Activated CD8-positive, alpha-beta memory T cell treated with anti-CD3 and anti-CD28 coated beads for 4 hours (primary cell): ENCODE measurements at places on chromosomes 3 and 15.

DNA sequence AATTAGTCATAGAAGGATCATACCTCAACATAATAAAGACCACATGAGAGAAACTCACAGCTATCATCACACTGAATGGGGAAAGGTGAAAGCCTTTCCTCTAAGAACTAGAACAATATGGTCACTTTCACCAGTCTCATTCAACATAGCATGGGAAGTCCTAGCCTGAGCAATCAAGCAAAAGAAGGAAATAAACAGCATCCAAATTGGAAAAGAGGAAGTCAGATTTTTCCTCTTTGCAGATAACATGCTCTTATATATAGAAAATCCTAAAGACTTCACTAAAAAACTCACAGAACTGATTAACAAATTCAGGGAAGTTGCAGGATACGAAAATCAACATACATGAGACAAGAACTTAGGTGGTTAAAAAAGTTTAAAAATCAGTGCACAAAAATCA lies 24.7 kb downstream of the MAP3K13 start:
- DNase-seq, result no peak

DNA sequence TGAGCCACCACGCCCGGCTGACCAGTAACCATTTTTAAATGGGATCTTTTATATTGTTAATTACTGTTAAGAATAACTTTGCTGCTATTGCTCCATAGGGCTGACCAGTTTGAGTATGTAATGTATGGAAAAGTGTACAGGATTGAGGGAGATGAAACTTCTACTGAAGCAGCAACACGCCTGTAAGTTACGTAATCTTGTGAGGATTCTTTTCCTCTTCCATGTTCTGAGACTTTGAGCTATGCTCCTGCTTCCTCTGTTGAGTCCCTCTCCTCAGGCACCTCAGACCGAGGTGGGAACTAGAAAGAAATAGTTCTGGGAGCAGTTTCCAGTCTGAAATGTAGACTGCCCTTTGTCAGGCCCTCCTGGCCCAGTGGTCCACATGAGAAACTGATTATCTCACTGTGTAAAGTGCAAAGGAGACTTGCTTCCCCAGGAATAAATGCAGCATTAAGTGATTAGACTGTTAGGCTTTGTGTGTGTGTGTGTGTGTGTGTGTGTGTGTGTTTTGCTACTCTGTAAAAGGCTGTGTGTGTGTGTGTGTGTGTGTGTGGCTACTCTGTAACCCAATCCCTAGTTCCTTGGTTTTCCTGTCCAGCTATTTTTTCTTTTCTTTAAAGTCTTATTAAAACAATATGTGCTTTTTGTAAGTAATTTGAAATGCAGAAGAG lies 5.2 kb downstream of the POLR2H start:
- DNase-seq, result no peak

DNA sequence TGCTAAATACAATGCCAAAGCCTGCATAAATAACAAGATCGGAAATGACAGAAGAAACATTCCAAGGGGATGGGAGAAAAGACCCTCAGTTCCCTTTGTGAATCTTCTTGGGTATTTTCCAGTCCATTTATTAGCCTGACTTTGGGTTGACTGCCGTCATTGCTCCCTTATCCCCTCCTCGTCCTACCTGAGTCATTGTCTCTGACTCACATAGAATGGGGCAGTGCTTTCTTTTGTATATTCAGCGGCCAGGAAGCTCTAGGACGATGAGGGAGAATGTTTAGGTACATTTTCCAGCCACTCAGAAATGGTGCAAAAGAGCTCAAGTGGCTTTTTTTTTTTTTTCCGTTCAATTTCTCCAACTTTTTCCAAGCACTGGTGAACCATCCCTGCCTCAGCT lies 71.6 kb downstream of the KAT2B start:
- DNase-seq, result no peak

DNA sequence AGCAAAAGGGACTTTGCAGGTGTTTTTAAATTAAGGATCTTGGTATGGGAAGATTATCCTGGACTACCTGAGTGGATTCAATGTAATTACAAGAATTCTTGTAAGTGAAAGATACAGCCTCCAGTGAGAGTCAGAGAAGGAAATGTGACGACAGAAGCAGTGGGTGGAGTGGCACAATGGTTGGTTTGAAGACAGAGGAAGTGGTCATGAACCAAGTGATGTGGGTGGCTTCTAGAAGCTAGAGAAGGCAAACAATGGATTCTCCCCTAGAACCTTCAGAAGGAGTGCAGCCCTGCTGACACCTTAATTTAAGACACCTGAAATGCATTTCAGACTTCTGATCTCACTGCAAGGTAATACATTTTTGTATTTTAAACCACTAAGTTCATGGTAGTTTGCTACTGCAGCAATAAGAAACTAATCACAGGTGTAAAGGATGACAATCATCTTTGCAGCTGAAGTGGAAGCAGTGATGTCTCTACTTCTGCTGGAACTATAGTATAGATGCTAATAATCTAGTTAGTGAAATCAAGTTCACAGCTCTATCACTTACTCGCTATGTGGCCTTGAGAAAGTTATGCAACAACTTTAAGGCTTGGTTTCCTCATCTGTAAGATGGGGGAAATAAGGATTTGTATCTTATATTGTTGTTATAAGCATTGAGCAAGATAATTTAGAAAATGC lies 403.4 kb upstream of the SUCLG2 start:
- DNase-seq, result peak; percentile 52

DNA sequence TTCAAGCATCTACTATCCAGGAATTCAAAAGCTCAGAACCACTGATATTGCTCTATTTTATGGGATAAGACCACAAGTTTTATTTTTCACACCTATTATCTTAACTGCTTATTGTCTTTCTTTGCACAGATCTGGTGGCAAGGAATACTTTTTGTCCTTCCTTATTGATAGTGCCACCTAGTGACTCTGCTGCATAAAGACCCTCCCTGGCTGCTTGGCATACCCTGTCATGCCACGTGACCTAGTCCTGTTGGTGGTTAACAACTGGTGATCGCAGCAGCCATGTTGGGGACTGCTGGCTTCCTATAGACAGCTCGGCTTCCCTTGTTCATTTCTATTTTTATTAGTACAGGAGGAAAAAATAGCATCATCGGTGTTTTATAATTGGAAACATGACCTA lies 236.3 kb downstream of the MEX3B start:
- no peak for DNase-seq

- DNase-seq, result no peak
Measured at GRCh38 chr3:155853214-155854140, 750 bp downstream of the SLC33A1 start.

DNA sequence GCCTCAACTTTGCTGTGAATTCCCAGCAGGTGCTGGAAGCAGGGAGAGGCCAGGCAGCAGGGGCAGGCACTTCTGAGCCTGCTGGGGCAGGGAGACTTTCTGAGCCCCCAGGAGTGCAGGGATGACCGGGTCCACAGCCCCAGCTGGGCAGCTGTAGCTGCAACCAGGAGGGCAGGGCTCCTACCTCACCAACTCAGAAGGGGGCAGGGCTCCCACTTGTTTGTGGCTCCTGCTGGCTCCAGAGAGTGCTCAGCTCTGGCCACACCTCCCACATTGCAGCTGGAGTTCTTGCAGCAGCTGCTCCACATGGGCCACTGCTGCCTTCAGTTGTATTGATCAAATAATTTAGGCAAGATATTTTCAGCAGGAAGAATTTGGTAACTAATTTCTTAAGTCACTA lies 812.3 kb downstream of the NSUN3 start:
- no peak for DNase-seq
